ENCODE measurements at places on chromosomes 1 and 21. TPM values are rescaled to one million over a fixed set of nuclear protein-coding genes. Genes with fewer than 3 reads are reported as not detected.

GRCh38 chr1:18151436-18152122 lies 44.0 kb downstream of the IGSF21 start:
- no peak for DNase-seq

The RAD54L gene
- total RNA-seq: 24.2 TPM

The RBM11 gene
- not detected for total RNA-seq

DNA sequence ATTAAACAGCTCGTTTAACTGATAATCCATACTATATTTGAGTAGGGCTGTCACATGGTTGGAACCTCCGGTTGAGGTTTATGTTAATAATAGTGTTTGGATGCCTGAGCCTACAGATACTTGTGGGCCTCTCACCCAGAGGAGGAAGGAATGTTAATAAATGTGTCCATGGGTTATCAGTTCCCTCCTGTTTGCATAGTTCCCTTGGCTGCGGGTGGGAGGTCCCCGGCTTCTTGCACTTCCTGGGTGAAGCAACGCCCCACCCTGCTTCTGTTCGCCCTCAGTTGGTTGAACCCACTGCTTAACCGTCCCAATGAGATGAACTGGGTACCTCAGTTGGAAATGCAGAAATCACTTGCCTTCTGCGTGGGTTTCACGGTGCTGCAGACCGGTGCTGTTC lies 23.6 kb upstream of the GBP1 start:
- DNase-seq: no peak

DNA sequence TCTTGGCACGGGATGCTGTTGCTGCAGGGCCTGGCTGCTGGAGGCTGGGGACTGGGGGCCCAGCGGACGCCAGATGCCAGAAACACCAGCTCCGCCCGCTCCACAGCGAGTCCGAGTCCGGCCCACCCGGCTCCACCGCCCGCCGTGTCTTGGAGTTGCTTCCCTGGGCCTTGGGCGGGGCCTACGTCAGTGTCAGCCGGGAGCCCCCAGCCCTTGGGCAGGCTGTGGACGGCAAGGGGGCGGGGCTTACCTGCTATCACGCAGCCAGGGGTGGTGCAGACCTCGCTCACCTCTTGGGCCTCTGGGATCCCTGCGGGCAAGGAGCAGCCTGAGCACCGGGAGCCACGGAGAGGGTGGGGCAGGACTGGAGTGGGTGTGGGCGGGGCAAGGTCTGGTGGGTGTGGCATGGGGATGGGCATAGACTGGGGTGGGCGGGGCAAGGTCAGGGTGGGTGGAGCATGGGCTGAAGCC lies 21.8 kb downstream of the MMEL1 start:
- peak; percentile 3 for DNase-seq

DNA sequence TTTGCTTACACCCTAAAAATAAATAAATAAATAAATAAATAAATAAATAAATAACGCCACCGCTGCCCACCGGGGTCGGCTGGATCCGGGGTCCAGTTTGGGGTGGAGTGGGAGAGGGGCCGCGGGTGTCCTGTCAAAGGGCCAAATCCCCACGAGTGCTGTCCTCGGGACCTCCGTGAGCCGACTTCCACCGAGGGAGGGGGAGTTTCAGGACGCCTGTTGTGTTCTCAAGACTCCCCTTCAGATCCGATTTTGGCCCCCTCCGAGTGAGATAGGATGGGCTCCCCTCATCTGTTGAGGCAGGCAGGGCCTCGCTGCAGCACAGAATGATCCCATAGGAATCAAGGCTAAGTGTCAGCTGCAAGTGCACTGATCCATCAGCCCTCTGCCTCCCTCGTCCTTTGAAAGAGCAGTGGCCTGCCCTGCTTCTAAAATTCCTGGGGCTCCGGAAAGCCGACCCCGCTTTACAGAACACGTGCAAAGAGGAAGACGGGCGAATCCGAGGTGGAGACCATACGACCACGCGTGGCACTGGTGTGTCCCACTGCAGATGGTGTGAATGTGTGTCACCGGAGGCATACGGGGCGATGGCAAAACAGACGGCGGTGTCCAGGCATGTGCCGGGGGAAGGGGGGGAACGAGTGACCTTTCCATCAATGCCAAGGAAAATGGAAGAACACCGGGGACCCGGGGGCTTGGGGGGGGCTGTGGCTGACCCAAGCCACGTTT lies 3880.5 kb downstream of the SRGAP2C start:
- DNase-seq: no peak

DNA sequence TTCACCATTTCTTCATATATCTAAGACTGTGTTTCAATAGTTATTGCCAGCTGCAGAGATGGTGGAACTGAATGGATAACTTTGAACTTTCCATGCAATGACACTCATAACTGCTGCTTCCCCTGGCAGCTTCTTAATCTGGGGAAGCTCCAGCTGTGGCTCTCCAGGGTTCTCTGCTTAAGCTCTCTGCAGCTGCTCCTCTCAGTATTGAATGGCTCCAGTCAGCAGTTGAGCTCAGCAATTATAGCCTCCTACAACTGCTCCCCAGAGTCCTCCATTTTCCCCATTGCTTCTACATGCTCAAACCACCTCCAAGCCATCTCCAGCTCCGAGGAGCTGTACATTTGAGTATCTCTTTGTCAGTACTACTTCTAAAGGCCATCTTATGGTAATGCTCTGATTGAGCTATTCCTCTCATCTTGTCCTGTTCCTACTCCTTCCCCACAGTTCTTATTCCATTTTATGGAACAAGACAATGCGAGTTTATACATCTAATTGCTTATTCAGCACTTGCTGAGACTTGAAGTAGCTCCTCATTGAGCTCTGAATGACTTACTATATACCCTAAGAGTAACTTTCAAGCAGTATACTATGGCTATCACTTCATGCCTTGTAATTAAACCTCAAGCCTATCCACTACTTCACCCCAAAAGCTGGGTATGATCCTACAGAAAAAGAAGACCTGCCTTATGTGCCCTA lies 362.4 kb downstream of the NEGR1 start:
- no peak for DNase-seq

DNA sequence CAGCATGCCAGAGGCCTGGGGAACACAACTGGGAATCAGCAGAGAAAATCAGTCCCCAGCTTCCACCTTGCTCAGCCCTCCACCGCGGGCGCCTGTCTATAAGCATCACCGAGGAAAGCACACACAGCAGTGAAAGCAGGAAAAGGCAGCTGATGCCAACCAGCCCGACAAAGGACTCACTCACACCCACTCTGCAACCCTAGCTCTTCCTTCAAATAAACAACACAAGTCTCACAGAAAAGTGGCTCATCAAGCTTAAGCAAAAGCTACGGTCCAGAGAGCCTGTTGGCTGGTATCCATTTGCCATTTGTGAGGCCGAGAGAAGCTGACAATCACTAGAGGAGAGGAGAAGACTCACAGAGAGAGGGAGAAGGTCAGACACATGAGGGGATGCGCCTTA lies 27.1 kb downstream of the MRAP start:
- DNase-seq: no peak
